Activated CD8-positive, alpha-beta memory T cell treated with anti-CD3 and anti-CD28 coated beads for 1 hour (primary cell): ENCODE measurements at places on chromosomes 3 and 15.

DNA sequence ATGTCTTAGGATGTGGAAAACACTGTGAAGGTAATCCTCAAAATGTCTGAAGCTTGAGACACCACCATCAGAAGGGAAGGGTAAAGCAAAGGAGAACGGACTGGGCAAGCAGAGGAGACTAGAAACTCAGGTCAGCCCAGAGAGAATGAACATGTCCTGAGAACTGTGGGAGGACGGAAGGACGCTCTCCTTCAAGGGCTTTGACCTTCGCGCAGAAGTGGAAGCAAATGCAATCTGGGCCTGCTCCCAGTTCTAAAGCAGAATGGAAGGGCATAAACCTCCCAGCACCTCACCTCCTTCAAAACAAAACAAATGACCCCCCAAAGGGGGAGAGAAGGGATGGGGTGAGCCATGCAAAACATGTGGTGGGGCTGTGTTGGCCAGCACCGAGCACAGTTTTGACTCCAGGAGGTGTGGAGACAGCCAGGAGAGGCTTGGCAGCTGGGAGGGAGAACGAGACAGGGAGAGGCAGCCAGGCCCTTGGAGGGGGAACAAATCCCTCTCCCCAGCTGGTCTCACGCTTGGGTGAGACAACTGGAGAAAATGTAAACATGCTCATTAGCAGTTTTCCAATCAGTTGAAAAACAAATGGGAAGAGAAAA lies 222.4 kb upstream of the WNT5A start:
- DNase-seq = no peak

GRCh38 chr15:80615783-80616391 lies 79.2 kb upstream of the ABHD17C start:
- DNase-seq = no peak

GRCh38 chr3:53337167-53337940 lies 10.0 kb downstream of the DCP1A start:
- DNase-seq = no peak

GRCh38 chr15:48437178-48437577 lies 105.9 kb downstream of the DUT start:
- no peak for DNase-seq

GRCh38 chr15:68552773-68553172 lies 26.0 kb upstream of the CORO2B start:
- no peak for DNase-seq

GRCh38 chr3:130323503-130323902 lies 22.0 kb upstream of the COL6A5 start:
- no peak for DNase-seq

DNA sequence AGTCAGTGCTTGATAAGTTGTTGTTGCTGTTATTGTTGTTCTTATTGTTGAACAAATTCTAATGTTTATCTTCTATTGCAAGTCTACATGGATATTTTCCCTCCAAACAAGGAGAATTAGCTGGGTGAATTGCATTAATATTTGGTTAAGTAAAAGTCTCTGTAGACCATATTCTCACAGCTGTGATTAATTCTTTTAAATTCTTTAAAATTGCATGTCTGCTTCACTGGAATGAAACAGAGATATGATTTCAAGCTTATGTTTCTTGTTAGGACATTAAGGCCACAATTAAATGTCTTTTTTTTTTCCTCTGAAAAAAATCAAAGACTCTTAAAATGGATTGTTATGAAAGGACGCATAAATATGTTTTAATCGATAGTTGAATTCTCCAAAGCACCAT lies 153.4 kb downstream of the EBLN2 start:
- DNase-seq = no peak

DNA sequence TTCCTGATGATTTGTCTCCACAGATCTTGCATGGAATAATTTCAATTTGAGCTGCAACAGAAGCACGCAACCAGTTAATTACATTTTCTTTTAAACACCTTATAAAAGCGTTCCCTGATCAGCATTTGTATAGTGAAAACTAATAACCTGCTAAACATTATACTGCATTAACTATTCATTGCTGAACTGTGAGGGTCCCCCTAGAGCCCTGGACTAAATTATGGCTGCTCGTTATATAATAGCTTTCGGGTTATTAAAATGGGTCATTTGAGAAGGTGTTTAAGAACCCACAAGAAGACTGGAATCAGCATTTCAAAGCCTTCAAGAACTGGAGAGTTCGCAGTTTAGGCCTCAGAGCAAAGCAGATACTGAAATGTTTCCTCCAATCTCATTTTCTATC lies 52.9 kb upstream of the ICE2 start:
- DNase-seq = no peak

DNA sequence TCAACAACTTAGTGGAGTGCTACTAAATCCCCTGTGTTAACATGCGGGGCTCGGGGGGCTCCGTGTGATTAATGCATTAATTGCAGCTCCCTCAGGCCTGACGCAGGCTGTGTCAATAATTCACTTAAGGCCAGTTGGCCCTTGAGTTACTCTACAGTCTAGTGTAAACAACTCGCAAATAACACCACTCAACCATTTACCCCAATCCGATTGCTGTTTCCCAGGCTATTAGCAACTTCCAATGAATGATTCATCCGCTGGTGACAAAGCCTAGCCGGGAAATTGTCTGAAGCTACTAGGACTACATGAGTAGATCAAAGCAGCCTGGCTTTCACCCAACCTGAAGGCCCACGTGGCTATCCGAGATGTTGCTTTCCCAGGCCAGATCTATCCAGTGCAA lies 121.3 kb upstream of the SOX14 start:
- DNase-seq = no peak

DNA sequence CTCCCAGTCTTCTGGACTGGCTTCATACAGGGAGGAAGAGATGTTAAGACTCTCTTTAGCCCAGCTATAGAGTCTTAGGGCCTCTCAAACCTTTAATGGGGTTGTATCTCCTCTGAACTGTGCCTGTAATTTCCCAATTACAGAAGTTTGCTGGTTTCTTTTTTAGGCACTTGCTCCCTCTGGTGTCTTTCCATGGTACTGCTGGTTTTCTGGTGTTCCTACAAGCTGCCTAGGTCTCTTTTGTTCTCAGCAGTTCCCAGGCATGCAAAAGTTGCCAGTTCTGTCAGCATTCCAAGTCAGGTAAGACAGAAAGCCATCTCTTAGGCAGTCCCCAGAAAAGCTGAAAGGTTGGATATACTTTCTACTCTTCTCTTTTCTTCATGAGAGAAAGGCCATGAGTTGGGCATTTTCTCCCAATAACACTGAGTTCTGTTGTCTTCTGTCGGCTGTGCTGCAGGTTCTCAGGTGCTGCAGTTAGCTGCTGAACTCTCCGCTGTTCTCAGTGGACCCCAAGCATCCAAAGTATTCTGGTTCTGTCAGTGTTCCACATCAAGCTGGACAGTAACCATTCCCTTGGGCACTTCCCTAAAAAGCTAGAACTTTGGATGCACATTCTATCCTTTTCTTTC lies 54.4 kb upstream of the EHHADH start:
- peak; percentile 15 for DNase-seq
